ENCODE measurements at places on chromosomes 2 and 18. TPM values are rescaled to one million over a fixed set of nuclear protein-coding genes. Genes with fewer than 3 reads are reported as not detected.
A peak's percentile ranks its signal among the peaks of the same experiment; 100 is the strongest.

- H3K27me3 ChIP-seq, result peaks cover 9% of the 10 kb centered on the region
- peak within 1 kb of the TSS; percentile 92 for H3K27ac ChIP-seq
- DNase-seq, result peak; percentile 69
- H3K4me3 ChIP-seq, result peak within 1 kb of the TSS; percentile 93
These were observed at the start of gene CLIP4 for GRCh38 chr2:29114946-29115609. Gene CLIP4 (plus strand): TSS chr2:29115415. CDS start chr2:29121389, 5,974 bp downstream.

- no peaks in the 10 kb centered on the region for H3K4me1 ChIP-seq
- DNase-seq, result no peak
- no peak overlapping the region for H3K27ac ChIP-seq
- H3K4me3 ChIP-seq, result no peak overlapping the region
These were observed 20.7 kb downstream of the USP34 start for GRCh38 chr2:61450144-61450543.

ACTG2 gene
- total RNA-seq, result 0.26 TPM

- no peak overlapping the region for H3K4me3 ChIP-seq
- H3K4me1 ChIP-seq, result no peaks in the 10 kb centered on the region
- no peak for DNase-seq
- H3K36me3 ChIP-seq, result no peaks in the 10 kb centered on the region
- H3K27ac ChIP-seq, result no peak overlapping the region
These were observed 833.2 kb downstream of the GALR1 start for GRCh38 chr18:78082816-78083215.

GRCh38 chr18:45155526-45155925, 459.8 kb upstream of the SLC14A2 start:
- no peak overlapping the region for H3K4me3 ChIP-seq
- no peak overlapping the region for H3K27ac ChIP-seq
- no peaks in the 10 kb centered on the region for H3K4me1 ChIP-seq

SERPINB4 gene
- not detected for total RNA-seq

- H3K4me3 ChIP-seq, result no peak overlapping the region
- peaks cover 19% of the 10 kb centered on the region for H3K27me3 ChIP-seq
- H3K4me1 ChIP-seq, result no peaks in the 10 kb centered on the region
These were observed 21.9 kb downstream of the APCDD1 start for GRCh38 chr18:10476338-10476791.

DNA sequence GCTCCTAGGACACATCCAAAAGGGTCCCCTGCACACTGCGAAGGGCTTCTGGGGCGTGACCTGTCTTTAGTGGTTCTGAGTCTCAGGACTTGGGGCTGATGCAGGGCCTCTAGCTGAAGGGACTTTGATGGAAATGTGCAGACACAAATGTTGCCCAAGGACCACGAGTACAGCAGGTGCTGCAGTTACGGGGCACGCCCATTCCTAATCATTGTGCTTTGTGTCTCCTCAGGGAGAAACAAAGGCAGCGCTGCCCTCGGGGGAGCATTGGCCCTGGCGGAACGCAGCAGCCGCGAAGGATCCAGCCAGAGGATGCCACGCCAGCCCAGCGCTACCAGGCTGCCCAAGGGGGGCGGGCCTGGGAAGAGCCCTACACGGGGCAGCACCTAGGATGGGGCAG, 8.0 kb downstream of the TUBA3E start:
- H3K27ac ChIP-seq, result no peak overlapping the region
- no peak overlapping the region for H3K4me3 ChIP-seq
- H3K27me3 ChIP-seq, result no peaks in the 10 kb centered on the region
- H3K36me3 ChIP-seq, result peaks cover 2% of the 10 kb centered on the region
- H3K4me1 ChIP-seq, result peaks cover 4% of the 10 kb centered on the region

POTEI gene
- total RNA-seq, result not detected

MROH2A gene
- not detected for total RNA-seq

DNA sequence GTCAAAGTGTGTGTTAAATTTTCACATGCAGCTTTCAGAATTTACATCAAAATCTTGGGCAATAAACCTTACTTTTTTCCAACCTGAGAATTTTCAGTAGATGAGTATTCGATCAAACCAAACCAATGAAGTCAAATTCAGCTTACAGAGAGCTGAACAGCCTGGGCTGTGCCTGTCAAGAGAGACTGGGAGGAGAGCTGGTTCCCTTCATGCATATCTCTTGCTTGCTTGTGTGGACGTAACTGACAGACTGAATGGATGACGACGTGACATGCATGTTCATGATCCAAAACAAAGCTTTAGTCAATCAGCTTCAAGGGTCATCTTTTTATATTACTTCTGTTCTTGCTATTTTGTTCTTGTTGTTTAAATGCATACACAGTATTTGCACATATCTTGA, 145.2 kb downstream of the GALNT3 start:
- no peaks in the 10 kb centered on the region for H3K36me3 ChIP-seq
- H3K4me3 ChIP-seq, result no peak overlapping the region
- peaks cover 7% of the 10 kb centered on the region for H3K27me3 ChIP-seq
- H3K27ac ChIP-seq, result no peak overlapping the region
- H3K4me1 ChIP-seq, result no peaks in the 10 kb centered on the region

REEP1 gene
- total RNA-seq, result 0.26 TPM

DNA sequence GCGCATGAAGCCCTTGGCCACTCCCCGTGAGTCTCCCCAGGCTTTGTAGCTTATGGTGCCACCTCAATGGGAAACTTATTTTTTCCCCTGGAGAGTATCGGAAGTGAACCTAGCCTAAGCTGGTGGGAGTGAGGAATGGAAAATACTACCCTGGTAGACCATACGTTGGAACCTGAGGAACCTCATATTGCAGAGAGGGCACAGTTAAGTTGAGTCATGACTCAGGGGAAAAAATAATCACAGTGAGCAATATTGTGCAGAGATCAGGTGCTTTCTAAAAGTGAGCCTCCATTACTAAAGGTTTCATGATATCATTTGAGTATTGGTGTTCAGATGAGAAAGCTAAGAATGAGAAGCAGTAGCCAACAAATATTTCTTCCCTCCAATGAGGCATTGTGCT, 360.5 kb upstream of the NT5C1B start:
- no peak overlapping the region for H3K27ac ChIP-seq
- no peaks in the 10 kb centered on the region for H3K27me3 ChIP-seq
- H3K4me1 ChIP-seq, result no peaks in the 10 kb centered on the region

DNA sequence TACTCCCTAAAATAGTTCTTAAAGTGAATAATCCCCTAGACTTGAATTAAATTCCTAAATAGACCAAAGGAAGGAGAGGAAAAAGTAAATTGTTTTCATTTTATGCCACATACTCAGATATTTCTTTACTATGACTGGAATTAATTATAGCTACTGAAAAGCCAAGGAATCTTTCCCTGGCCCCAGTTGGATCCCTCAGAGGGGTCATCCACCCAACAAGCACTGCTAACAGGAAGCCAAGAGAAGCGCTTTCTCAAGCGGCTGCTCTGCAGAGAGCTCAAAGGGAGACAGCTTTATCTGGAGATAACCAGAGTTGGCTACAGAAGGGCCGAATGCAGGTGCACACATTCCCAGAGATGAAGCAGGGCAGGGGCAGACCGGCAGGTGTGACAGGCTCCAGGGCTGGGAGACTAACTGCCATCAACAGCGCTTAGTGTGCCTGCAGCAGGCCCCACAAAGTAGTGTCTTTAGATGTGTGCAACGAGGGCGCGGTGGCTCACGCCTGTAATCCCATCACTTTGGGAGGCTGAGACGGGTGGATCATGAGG, 51.1 kb downstream of the POLR1A start:
- no peak overlapping the region for H3K27ac ChIP-seq
- no peak for DNase-seq
- H3K4me1 ChIP-seq, result no peaks in the 10 kb centered on the region
- H3K36me3 ChIP-seq, result peaks cover 48% of the 10 kb centered on the region

LOXHD1 gene
- total RNA-seq, result not detected

DNA sequence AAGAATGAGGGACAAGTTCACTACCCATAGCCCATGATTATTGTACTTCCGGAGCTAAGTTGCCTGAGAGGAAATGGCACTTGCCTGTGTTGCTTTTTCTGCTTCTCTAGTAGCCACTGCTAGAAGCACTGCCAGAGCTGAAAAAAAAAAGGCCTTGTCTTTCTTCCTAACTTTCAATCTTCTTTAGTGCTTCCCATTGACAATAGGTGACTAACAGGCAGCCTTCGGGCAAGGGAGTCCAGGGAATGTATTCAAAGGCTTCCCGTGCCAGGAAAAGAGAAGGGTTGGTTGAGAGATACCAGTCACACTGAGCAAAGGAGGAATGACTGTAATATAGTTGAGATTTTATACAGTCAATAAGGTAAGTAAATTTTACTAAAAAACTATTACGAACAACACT, 242.0 kb downstream of the CALCRL start:
- H3K4me3 ChIP-seq, result no peak overlapping the region
- no peak for DNase-seq

DNA sequence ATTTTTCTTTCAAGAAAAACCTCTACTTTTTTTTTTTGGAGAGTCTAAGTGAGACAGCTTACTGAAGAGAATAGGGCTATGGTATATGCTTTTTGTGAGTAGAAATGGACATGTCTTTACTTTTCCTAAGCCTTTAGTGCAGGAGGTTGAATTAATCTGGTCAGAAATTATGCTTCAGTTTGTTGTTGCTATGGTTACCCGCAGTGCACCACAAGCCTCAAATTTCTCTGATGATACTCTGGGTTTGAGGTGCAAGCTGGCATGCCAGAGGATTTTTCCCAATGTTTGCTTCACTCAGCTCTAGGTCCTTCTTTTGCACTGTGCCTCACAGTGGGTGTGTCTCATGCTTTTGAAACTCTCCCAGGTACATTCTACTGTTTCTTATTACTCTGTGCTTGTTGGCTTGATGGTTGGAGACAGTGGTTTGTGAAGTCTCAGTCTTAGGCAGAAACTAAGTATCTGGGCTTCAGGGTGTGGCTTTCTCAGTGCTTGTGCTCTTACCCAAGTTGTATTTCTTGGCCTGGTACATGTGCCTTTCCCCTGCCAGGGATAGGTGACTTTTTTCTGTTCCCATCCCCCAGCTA, 278.3 kb downstream of the RBM43 start:
- DNase-seq, result no peak
- no peak overlapping the region for H3K27ac ChIP-seq
- no peaks in the 10 kb centered on the region for H3K27me3 ChIP-seq
- H3K36me3 ChIP-seq, result no peaks in the 10 kb centered on the region

DNA sequence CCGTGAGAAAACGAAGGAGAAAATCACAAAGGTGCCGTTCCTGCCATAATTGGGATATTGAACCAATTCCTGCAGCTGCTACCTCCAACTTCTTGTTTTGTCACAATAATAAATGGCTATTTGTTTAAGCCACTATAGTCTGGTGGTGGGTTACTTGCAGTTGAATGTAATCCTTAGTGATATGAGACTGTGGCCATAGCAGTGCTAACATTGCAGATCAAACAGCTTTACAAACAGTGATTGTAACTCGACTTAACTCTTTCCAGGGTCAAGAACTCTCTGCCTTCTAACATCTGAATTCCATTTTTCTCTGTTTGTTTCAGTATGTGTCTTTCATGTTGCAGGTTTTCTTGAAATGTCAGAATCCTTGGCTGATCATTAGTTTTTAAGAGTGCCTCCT, 24.7 kb upstream of the HNRNPLL start:
- no peak overlapping the region for H3K27ac ChIP-seq
- no peak overlapping the region for H3K4me3 ChIP-seq
- DNase-seq, result no peak
- H3K36me3 ChIP-seq, result no peaks in the 10 kb centered on the region

TAF1B gene
- 25.1 TPM for total RNA-seq

- H3K4me3 ChIP-seq, result no peak overlapping the region
- no peaks in the 10 kb centered on the region for H3K4me1 ChIP-seq
- no peaks in the 10 kb centered on the region for H3K36me3 ChIP-seq
- no peak for DNase-seq
- H3K27ac ChIP-seq, result no peak overlapping the region
These were observed 36.6 kb downstream of the DPYSL5 start for GRCh38 chr2:26884486-26884885.

- DNase-seq, result no peak
- peaks cover 14% of the 10 kb centered on the region for H3K36me3 ChIP-seq
- no peak overlapping the region for H3K4me3 ChIP-seq
These were observed 34.1 kb downstream of the NFATC1 start for GRCh38 chr18:79429785-79430281.

DNA sequence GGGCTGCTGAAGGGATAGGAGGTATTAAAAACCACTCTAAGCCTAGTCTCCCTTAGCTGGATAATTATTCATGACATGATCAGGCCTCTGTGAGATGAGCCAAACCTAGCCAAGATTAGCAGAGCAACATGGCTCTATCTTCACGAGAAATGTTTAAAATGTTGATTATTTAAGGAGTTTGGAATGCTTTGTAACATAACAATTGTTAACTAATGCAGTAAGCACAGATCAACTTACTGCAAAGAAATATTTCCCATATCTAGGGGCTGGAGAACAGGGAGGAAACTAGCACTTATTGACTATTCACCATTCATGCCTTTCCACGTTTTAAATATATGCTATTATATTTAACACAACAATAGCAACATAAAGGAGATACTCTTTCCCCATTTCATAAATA, 833.7 kb upstream of the CHAC2 start:
- no peak overlapping the region for H3K27ac ChIP-seq
- DNase-seq, result no peak
- peaks cover 10% of the 10 kb centered on the region for H3K4me1 ChIP-seq
- no peaks in the 10 kb centered on the region for H3K36me3 ChIP-seq

- peaks cover 4% of the 10 kb centered on the region for H3K36me3 ChIP-seq
- no peak overlapping the region for H3K4me3 ChIP-seq
- peaks cover 30% of the 10 kb centered on the region for H3K4me1 ChIP-seq
- no peak overlapping the region for H3K27ac ChIP-seq
- DNase-seq, result no peak
These were observed 43.2 kb upstream of the MRPL33 start for GRCh38 chr2:27728081-27728858.

FSHR gene
- not detected for total RNA-seq

DNA sequence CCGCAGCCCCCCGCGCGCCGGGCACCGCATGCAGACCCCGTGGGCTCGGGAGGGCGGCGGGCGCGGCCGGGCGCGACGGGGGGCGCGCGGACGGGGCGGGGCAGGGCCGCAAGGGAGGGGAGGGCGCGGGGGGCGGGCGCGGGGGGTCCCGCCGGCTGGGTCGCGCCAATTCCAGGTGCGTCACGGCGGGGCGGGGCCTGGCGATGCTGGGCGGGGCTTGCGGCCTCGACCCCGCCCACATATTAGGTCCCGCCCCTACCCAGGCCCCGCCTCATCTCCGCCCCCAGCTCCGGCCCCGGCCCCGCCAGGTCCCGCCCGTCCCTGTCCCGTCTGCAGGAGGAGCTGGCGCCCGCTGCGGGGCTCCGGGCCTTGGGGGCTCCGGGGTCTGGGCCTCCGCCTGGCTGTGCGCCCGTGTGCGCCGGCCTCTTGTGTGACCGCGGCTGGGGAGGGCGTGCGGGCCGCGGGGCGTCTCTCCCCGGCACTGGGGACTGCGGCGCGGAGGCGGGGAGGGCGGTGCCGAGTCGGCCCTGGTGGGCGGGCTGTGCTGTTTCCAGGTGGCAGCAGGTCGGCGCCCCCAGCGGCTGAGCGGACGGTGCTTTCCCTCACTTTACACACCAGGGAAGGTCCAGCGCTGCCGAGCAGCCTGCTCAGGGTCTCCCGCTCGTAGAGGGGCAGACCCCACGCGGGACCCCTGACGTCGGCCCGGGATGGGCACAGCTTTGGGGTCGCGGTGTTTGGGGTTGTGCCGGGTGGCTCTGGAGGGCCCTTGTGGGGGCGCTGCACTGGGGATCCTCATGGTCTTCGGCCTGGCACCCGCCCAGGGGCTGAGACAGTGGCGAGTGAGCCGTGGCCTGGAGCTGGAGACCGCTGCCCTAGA, 554 bp downstream of the ING5 start:
- DNase-seq, result peak; percentile 82
- peak overlapping the region; percentile 53 for H3K27ac ChIP-seq
- H3K27me3 ChIP-seq, result no peaks in the 10 kb centered on the region
- H3K4me1 ChIP-seq, result peaks cover 20% of the 10 kb centered on the region
- H3K36me3 ChIP-seq, result peaks cover 25% of the 10 kb centered on the region

- H3K4me3 ChIP-seq, result no peak overlapping the region
- no peak overlapping the region for H3K27ac ChIP-seq
- no peaks in the 10 kb centered on the region for H3K36me3 ChIP-seq
These were observed 236.1 kb downstream of the GCA start for GRCh38 chr2:162579986-162580385.

CDH19 gene
- total RNA-seq, result not detected

All from activated T-helper 1 cell treated with anti-CD3 and anti-CD28 coated beads, Interleukin-12 subunit alpha, Interleukin-12 subunit beta, Interleukin-2, Interleukin-4 antibody, amounts not matched to agents 30 ng/mL and 10 ng/mL and 1 ng/mL, durations not matched to agents 14 hours and 24 hours and 36 hours (primary cell).